Umbilical cord (tissue), 2 donors: ENCODE measurements at places on chromosomes 4 and X. TPM values are rescaled to one million over a fixed set of nuclear protein-coding genes. Genes with fewer than 3 reads are reported as not detected.

DNA sequence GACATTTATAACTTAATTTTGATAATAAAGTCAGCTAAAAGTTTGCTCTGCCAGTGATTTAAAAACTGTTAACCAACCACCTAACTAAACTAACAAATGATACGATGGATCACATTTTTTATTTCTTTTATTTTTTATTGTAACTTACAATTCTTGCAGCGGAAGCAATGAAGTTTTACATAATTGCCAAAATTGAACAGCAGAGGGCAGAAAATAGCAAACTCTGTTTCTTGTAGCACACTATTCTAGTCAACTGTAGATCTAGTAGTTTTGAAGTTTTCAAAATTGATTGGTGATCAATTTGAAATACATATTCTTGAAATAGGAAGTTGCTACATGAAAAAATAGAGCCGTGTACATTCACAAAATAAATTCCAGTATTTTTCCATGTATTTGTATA is 2.8 kb upstream of the GRIA2 start:
- peak; percentile 36 for DNase-seq

DNA sequence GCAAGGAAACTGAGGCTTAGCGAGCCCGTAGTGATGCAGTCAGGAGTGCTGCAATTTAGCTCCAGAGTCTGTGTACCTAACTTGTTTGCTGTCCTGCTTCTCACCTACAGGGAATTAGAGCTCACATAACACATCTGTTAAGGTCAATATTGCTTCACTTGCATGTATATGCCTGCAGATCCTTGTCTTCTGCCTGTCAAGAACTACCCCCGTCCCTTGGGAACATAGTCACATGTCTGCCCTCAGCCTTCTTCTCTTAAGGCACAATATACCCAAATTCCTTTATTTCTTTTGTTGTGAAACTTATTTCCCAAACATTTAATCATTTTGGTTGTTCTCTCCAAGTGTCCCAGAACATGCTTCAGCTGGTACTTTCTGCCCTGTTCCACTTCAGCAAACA is 103.3 kb upstream of the LEF1 start:
- DNase-seq: no peak

GRCh38 chr4:40373636-40374035 is 38.5 kb downstream of the CHRNA9 start:
- DNase-seq: no peak

DNA sequence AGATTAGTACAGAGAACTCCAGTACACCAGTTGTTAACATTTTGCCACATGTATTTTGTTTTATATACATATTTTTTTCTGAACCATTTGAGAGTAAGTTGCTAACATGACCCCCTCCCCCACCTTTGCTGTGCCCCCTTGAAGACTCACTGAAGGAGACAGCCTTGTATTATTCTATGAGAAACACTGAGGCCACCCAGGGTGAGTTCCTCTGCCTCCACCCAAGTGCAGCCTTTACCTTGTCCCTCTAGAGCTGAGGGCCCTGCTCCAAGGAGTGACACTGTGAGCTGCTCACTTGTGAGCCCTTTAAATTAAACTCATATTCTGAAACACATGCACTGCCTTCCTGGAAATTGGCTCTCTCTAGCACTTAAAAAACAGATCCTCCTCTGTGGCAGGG is 21.1 kb downstream of the KIT start:
- no peak for DNase-seq

DNA sequence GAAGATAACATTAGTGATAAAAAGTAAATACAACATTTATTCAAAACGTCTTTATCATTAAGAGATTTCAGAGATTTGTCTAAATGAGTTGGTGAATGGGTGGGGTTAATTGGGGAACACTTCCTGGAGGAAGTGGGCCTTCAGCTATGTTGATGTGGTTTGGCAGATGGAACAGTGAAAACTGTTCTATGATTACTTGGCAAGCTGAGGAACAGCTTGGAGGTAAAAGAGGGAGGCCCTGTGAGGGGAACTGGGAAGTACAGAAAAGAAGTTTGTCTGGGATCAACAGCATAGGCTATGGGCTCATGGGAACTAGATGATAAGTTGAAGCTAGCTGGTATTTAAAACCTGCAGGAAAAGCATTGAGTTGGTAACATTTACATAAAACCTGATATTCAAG is 26.0 kb downstream of the OCRL start:
- peak; percentile 15 for DNase-seq

DNA sequence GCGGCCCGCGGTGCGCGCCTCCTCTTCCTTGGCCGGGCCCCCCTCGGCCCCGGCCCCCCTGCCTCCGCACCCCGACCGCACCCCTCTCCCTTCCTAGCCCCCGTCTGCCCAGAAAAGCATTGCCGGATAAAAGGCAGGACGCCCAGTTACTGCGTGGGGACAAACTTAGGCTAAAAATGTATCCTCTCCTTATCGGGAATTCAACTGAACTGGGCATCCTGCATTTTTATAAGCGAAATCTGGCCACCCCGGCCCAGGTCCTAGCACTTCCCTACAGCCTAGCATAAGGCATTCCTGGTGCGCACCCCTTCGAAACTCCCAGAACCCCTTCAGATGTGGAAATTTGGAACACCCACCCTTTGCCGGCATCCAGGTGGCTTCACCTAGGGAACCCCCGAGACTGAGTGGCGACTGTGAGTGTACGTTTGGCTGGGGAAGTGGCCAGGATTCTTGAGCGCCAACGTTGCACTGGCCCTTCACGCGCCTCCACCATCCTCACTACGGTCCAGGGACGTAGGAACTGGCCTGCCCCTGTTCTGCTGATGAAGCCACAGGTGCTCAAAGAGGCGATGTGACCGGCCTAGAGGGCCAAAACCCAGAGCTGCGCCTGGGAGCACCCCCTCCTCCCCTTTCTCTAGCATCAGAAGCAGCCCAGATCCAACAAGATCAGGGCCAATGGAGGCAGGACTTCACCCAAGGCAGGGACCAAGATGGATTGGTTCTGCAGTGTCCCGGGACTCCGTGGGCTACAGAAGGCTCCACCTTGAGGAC is 5.7 kb upstream of the RNF4 start:
- no peak for DNase-seq

Gene XAGE1A
- total RNA-seq: not detected

Gene RNF150
- 8.7 TPM for total RNA-seq

Gene ABLIM2
- total RNA-seq: 0.96 TPM
